ENCODE measurements at places on chromosomes 16 and 17. TPM values are rescaled to one million over a fixed set of nuclear protein-coding genes. Genes with fewer than 3 reads are reported as not detected.

Gene SAMD14
- not detected for total RNA-seq

Gene PIK3R5
- 1.8 TPM for total RNA-seq

Gene ITGB3
- total RNA-seq = 0.23 TPM

Gene PRSS8
- total RNA-seq = 121 TPM

Gene SMIM5
- total RNA-seq = 7.6 TPM

Gene INCA1
- 0.31 TPM for total RNA-seq

Gene MEAK7
- 25.6 TPM for total RNA-seq

Gene TBX6
- total RNA-seq = 6.2 TPM

Gene GPR139
- total RNA-seq = not detected

Gene PTGES3L
- total RNA-seq = 1.1 TPM

Gene CD79B
- 2.0 TPM for total RNA-seq

Gene HOXB9
- not detected for total RNA-seq

Gene BIRC5
- total RNA-seq = 6.6 TPM

Gene HSPB9
- not detected for total RNA-seq

Gene IRX3
- total RNA-seq = 18.1 TPM

Gene G6PC1
- total RNA-seq = not detected

Gene ICAM2
- total RNA-seq = not detected

Gene MT4
- total RNA-seq = not detected

Gene SECTM1
- 5.4 TPM for total RNA-seq

Gene ASPA
- 0.22 TPM for total RNA-seq

Gene KRTAP1-1
- not detected for total RNA-seq

Gene CXCL16
- 28.2 TPM for total RNA-seq

Gene AP2B1
- 33.9 TPM for total RNA-seq

Gene SERPINF2
- 2.5 TPM for total RNA-seq

Gene CHST4
- total RNA-seq = not detected

Gene VMO1
- total RNA-seq = 1.5 TPM

Gene SLFN12
- total RNA-seq = 4.0 TPM

Gene NXPH3
- total RNA-seq = 0.53 TPM

Gene ANKRD40CL
- not detected for total RNA-seq

Gene ASIC2
- not detected for total RNA-seq

Gene MFAP4
- total RNA-seq = 33.1 TPM

Gene SPATA22
- total RNA-seq = not detected

Gene SOX8
- 0.08 TPM for total RNA-seq

Gene CPHXL
- total RNA-seq = not detected

Gene GPR179
- total RNA-seq = not detected

Gene BAIAP2
- 107 TPM for total RNA-seq

Gene AATF
- 35.3 TPM for total RNA-seq

Gene KRTAP2-1
- total RNA-seq = not detected

Gene CD300LB
- 0.19 TPM for total RNA-seq

Gene SCARF1
- total RNA-seq = 2.0 TPM

Gene CTRB1
- not detected for total RNA-seq

Gene SDR42E2
- total RNA-seq = not detected

Gene CBX2
- total RNA-seq = 4.6 TPM

Gene MYCBPAP
- not detected for total RNA-seq

Gene GLOD4
- 89.2 TPM for total RNA-seq

Gene IRX5
- 12.0 TPM for total RNA-seq

Gene AOC2
- total RNA-seq = 1.3 TPM

Gene NOD2
- total RNA-seq = 10.5 TPM

Gene SPAG7
- 38.0 TPM for total RNA-seq

Gene SHISA6
- total RNA-seq = 0.95 TPM

Gene ITGB4
- 77.1 TPM for total RNA-seq

Gene CTRL
- total RNA-seq = not detected

Gene VTN
- 0.19 TPM for total RNA-seq

Gene LGALS9B
- 8.1 TPM for total RNA-seq

Gene IL32
- 31.7 TPM for total RNA-seq

Gene BFAR
- total RNA-seq = 15.1 TPM

Gene GALR2
- total RNA-seq = 1.6 TPM

Gene CDH16
- total RNA-seq = 2.5 TPM

Gene GAS2L2
- not detected for total RNA-seq

Data from esophagus squamous epithelium (tissue), 5 donors.